Effector memory CD8-positive, alpha-beta T cell (primary cell): ENCODE measurements at places on chromosomes 4 and X.

DNA sequence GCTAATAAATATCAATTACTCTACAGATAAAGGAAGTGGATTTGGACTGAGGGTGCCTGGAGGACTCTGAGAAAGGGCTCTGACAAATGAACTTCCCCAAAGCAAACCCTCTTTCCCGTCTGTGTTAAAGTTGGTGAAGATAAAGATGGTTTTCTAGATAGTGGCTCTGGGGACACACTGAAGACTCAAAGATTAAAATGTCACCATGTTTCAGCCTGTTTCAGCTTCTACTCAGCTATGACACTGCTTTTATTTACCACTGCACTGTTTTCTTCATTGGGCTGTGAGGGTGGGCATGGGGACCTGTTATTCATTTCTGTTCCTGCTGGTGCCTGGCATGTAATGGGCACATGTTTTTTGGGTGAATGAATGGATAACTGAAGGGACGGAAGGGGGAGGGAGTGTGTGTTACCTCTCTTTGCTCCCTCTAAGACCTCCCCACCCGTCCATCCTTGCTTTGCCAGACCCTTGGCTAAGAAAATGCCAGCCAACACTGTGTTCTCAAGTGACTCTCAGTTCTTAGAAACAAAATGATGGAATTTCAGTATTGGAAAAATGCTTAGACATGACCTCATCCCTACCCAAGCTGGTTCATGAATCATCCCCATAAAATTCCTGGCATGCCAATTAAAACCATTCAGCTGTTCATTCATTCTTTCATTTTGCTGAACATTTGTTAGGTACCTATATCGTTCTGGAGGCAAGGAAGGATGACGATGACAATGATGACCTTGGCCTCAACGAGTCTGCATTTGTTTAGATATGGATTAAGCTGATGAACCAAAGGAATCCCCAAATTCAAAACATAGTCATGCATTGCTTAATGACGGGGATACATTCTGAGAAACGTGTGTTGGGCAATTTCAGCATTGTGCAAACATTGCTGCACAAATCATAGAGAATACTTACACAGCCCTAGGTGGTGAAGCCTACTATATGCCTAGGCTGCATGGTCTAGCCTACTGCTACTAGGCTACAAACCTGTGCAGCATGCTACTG lies 13.4 kb upstream of the STK32B start:
- no peak for DNase-seq

- no peak for DNase-seq
Observed at GRCh38 chr4:143482840-143483239, 30.7 kb upstream of the SMARCA5 start.

DNA sequence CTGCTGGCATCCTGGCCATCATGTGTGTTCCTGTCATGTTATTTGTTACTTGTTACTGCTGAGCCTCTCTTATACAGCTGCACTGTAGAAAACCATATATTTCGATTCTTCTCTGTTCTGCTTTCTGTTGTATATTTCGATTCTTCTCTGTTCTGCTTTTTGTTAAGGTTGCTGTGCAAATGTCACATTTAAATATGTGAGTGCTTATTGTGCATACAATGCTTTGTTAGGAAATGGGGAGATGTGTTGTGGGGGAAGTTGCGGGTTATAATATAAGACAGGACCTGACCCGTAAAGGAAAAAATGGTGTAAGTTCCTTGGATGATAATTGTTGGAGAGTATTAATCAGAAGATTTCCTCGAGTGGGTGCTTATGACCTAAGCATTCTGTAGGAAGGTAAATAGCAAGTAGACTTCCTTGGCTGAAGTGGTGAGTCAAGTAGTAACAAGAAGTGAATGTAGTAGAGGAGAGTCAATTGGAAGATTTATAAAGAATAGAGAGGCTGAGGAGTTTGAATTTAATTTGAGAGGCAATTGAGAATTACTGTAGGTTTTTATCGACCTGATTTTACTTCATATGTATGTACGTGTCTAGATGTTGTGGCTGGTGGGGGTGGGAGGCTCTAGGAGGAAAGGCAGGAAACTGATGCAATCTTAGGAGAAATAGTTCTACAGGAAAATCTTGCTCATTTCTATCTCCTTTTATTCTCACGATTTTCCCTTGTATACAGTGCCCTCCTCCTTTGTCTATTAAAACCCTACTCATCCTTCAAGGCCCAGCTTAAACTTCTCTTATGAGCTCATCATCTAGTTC lies 8.5 kb downstream of the OGT start:
- DNase-seq = no peak

DNA sequence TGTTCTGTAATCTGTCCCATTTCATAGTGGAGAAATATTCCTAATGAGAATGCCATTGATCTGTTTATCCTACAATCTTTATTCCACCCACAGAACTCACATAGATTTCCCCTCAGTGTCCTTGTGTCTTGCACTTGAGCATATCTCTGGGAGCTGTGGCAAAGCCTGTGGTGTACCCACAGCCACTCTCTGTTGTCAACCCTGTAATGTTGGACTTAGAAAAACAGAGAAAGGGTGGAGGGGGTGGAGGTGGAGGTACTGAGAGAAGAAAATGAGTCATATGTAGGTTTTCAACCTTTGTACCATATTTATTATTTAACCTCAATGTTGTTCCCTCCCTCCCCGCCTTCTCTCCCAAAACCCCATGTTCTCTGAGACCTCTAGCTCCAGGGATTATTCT lies 46.9 kb upstream of the TLL1 start:
- DNase-seq = no peak

- no peak for DNase-seq
Observed at GRCh38 chrX:49858341-49858740, 20.9 kb upstream of the USP27X start.

- DNase-seq = no peak
Observed at GRCh38 chrX:80335062-80335830, 85.0 kb upstream of the TENT5D start.

GRCh38 chr4:8736090-8736825 lies 135.4 kb downstream of the HMX1 start:
- no peak for DNase-seq

- DNase-seq = no peak
Observed at GRCh38 chrX:14590693-14591424, 61.5 kb downstream of the GLRA2 start.

DNA sequence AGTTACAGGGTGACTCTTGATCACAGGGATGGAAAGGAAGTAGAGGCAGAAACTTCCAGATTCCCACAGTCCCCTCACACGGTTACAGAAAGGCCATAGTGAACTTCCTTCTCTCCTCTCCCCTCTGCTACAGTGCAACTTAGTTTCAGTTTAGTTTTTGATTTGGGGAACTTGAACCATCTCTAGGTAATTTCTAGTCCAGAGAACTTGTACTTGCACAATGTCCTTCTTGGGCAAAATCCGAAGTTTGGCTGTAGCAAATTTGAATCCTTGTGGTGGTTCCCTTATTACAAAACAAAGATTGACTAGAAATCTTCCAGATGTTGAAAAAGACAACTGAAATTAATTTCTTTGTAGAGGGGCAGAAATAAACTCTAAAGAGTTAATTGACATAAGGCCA lies 1.2 kb upstream of the BLTP1 start:
- DNase-seq = no peak

GRCh38 chr4:87913896-87914295 lies 61.6 kb upstream of the SPP1 start:
- no peak for DNase-seq

DNA sequence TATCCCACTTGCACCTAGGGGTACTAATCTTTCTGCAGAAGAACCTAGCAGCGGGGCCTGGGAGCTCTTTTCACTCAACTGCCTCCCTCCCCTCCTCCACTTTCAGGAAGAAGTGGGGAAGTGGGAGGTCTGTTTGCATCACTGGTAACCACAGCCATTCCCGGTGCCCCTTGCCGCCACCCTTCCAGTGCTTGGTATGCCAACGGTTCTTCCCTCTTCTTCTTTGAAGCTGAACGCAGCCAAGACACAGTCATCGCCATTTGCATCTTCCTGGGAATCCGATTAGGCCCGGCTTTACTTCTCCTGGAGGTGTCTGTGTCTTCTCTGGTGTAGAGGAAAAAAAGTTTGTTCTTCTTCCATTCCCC lies 47.2 kb upstream of the RBPJ start:
- no peak for DNase-seq

GRCh38 chr4:173990126-173990868 lies 293.2 kb downstream of the FBXO8 start:
- DNase-seq = no peak

GRCh38 chrX:102720237-102721168 lies at the start of gene GPRASP3:
Gene GPRASP3, plus strand, starts transcription at chrX:102720743. Its CDS starts 28,253 bp downstream, at chrX:102748996.
- peak; percentile 48 for DNase-seq

DNA sequence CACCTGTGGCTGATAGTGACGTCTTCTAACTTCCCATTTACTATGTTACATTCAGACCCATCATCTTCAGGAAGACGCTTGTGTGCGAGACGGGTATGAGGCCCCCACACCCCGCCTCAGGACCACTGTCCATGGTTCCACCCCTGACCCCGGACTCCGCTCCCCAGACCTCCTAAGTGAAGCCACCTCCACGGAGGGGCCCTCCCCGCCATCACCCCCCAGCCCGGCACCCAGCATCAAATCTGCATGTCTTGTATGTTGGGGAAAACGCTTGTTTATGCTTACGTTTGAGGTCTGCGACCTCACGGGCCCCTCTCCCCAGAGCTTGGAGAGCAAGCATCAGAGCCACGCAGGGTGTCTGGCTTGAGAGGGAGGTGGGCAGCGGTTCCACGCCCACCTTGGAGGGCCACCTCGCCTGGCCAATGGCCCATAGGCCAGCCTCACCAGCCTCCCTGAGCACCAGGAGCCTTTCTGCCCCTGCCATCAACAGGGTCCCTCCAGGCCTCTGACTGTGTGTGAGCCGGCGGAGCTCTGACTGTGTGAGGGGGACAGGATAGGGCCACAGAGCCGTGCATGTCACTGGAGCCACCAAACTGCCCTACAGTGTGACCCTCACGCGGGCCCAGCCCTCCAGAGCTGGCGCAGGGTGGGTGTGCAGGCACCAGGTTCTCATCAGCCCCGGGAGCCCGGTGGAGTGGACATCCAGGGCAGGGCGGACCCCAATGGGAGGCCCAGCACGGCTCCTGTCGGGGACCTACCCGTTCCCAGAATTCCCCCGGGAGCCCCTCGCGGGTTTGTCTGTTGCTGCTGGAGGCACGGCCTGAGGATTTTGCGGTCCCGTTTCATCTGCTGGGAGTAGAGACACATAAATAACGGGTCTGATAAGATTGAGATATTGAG lies 88.4 kb upstream of the NKX1-1 start:
- no peak for DNase-seq

- DNase-seq = no peak
Observed at GRCh38 chrX:69807400-69807799, 191.5 kb downstream of the EDA start.

DNA sequence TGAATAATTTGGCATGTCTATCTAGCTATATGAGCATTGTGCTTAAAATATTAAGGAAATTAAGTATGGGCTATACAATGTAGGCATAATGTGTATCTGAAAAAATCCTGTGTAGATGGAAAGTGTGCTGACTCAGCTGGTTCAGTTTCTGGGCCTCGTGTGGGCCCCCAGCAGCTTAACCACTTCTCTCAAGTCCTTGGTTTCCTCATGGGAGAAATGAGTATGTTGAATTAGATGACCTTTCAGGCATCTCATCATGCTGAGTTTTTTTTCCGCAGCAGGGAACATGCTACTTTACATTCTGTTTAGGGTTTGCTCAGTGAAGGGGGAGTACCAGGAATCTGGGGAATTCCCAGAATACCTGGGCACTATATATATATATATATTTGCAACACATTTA lies 30.5 kb downstream of the RHOH start:
- no peak for DNase-seq

DNA sequence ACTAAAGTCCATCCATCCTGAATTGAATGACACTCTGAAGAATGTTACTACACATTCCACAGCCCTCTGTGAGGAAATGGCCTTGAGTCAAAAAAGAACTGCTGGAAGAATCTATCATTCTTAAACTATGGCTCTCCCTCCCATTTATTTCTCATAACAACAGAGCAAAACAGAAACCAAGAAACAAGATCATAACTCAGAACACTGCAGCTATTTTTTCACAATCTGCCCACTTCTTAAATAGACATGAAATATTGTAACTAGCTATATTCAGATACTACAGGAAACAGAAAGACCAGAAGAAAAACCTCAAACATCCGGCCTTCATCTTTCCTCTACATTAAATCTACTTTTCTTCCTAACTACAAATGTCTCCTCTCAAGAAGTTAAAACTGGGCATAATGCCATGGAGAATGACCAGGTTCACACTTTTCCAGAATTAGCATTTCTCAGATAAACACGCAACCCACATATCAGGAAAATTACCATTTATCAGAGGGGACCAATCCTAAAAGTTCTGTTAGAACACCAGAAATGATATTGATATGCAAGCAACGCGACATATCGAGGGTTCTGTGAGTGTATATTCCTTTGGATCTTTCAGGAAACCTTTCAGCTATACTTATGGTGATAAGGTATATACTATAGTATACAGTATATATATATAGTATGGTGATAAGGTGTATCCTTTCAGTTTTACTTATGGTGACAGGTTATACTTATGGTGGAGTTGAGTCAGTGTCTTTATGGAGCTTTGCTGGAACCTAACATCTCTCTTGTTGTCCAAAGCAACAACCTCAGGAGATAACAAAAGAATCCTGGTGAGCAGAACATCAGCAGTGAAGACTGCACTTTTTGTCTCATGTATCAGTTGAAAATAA lies 60.4 kb upstream of the IRF2 start:
- DNase-seq = no peak

- DNase-seq = no peak
Observed at GRCh38 chr4:98633159-98633558, 25.3 kb downstream of the TSPAN5 start.

GRCh38 chrX:109840585-109840984 lies 107.5 kb upstream of the ACSL4 start:
- DNase-seq = no peak

GRCh38 chr4:18440527-18441202 lies 419.1 kb upstream of the LCORL start:
- DNase-seq = no peak

DNA sequence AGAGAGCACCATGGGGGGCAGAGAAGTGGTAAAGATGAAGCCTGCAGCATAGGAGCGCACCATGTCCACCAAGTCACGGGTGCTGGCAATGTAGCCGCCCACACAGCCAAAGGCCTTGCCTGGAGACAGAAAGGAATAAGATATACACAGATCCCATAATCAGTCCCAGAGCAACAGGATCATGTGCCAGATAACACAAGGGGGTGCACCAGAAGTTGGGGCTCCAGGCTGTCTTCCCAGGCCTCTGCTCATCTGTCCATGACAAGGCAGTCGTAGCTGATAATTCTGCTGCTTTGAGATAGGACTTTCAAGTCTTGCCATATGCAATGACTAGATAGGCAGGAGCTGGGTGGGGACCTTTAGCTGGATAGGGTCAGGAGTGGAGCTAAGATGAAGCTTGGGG lies 14.7 kb downstream of the APEX2 start:
- DNase-seq = no peak

DNA sequence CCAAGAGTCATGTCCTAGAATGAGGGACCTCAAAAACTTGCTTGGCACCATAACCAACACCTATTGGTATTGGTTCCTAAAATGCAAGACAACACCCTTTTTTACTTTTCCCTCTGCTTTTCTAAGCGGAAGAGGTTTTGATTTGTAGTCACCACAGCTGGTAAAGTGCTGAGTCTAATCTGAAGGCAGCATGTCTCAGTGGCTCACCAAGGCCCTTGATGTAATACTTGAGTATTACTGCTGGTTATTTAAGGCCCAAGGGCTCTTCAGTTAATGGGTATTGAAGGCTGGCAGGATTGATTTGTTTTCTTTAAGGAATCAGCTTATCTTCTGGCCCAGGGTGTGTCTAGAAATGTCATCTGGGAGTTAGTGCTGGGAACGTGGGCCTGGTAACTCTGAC lies 735.1 kb downstream of the GLUD2 start:
- DNase-seq = no peak
